Activated T-cell treated with anti-CD3 and anti-CD28 coated beads, Interleukin-2, amount 50 U/mL, for 72 hours (primary cell): ENCODE measurements at places on chromosomes 11 and 22. TPM values are rescaled to one million over a fixed set of nuclear protein-coding genes. Genes with fewer than 3 reads are reported as not detected.

TXN2 gene
- total RNA-seq: 115 TPM

NFAM1 gene
- 0.19 TPM for total RNA-seq

CCDC89 gene
- 0.22 TPM for total RNA-seq

BIK gene
- total RNA-seq: 3.2 TPM

SLC22A8 gene
- not detected for total RNA-seq

DDB1 gene
- 176 TPM for total RNA-seq

ENTHD1 gene
- total RNA-seq: 0.46 TPM

OR5I1 gene
- not detected for total RNA-seq

- no peaks in the 10 kb centered on the region for H3K36me3 ChIP-seq
- H3K4me3 ChIP-seq: no peak overlapping the region
- no peak for DNase-seq
- H3K4me1 ChIP-seq: no peaks in the 10 kb centered on the region
- peaks cover 8% of the 10 kb centered on the region for H3K27me3 ChIP-seq
These were observed 108.6 kb upstream of the RASSF10 start for GRCh38 chr11:12900496-12900895.

GRCh38 chr22:49724030-49724892 lies 103.4 kb downstream of the BRD1 start:
- peaks cover 27% of the 10 kb centered on the region for H3K27me3 ChIP-seq
- H3K27ac ChIP-seq: peak overlapping the region; percentile 85
- peak; percentile 37 for DNase-seq
- peak overlapping the region; percentile 95 for H3K4me3 ChIP-seq

- H3K27me3 ChIP-seq: peaks cover 59% of the 10 kb centered on the region
- H3K4me1 ChIP-seq: peaks cover 6% of the 10 kb centered on the region
- H3K36me3 ChIP-seq: no peaks in the 10 kb centered on the region
- H3K4me3 ChIP-seq: no peak overlapping the region
- no peak for DNase-seq
These were observed 2.5 kb downstream of the KCNJ4 start for GRCh38 chr22:38452373-38453065.

- no peaks in the 10 kb centered on the region for H3K4me1 ChIP-seq
- no peak for DNase-seq
- H3K4me3 ChIP-seq: no peak overlapping the region
- no peaks in the 10 kb centered on the region for H3K27me3 ChIP-seq
These were observed 220.9 kb upstream of the PITPNB start for GRCh38 chr22:28139961-28140360.

DNA sequence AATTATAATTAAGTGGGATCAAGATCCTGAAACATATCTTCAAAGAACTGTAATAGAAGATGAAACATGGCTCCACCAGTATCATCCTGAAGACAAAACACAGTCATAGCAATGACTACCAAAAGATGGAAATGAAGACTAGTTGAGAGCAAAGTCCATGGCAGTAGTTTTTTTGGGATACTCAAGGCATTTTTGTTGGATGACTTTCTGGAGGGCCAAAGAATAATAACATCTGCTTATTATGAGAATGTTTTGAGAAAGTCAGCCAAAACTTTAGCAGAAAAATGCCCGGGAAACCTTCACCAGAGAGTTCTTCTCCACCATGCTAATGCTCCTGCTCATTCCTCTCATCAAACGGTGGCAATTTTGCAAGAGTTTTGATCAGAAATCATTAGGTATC lies 809.4 kb upstream of the RAG2 start:
- no peak for DNase-seq
- no peaks in the 10 kb centered on the region for H3K27me3 ChIP-seq
- no peaks in the 10 kb centered on the region for H3K36me3 ChIP-seq
- H3K4me1 ChIP-seq: no peaks in the 10 kb centered on the region
- no peak overlapping the region for H3K27ac ChIP-seq

DNA sequence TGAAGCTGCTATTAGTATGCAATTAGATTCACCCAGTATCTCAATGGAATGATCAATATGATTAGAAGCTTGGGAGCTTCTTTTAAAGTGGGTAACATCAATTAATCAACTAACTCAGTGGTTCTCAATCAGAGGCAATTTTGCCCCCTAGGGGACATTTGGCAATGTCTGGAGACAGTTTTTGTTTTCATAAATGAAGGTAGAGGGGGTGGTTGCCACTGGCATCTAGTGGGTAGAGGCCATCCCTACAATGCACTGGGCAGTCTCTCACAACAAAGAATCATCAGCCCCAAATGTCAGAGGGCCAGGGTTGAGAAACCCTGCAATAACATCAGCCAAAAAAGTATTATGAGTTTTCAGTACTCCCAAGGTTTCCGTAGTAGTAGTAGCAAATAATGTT lies 5.9 kb upstream of the AMOTL1 start:
- peaks cover 5% of the 10 kb centered on the region for H3K27me3 ChIP-seq
- H3K27ac ChIP-seq: no peak overlapping the region
- no peak for DNase-seq
- no peaks in the 10 kb centered on the region for H3K4me1 ChIP-seq

DNA sequence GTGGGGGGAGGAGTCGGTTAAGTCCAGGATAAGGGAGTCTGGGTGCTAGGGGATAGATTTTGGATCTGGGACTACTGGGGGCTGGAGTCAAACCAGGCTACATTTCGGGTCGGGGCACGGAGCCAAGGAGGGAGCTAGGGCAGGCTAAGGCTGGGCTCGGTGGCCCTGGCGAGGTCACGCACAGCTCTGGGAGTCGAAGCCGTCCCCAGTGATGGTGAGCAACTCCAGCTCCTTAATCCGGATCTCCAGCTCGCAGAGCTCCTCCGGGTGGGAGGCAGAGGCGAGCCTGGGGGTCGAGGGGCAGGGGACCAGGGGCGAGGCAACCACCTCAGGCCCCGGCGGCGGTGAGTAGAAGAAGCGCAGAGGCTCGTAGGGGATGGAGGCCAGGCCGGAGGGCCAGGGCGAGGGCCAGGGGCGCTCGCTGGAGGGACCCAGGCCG lies 544 bp downstream of the C11orf91 start:
- H3K27ac ChIP-seq: no peak overlapping the region
- H3K36me3 ChIP-seq: no peaks in the 10 kb centered on the region
- no peak for DNase-seq
- H3K4me3 ChIP-seq: peak overlapping the region; percentile 77

- H3K4me3 ChIP-seq: no peak overlapping the region
- H3K4me1 ChIP-seq: no peaks in the 10 kb centered on the region
- no peak for DNase-seq
- H3K36me3 ChIP-seq: no peaks in the 10 kb centered on the region
- H3K27ac ChIP-seq: no peak overlapping the region
These were observed 201.4 kb downstream of the BLID start for GRCh38 chr11:121914508-121915059.

DNA sequence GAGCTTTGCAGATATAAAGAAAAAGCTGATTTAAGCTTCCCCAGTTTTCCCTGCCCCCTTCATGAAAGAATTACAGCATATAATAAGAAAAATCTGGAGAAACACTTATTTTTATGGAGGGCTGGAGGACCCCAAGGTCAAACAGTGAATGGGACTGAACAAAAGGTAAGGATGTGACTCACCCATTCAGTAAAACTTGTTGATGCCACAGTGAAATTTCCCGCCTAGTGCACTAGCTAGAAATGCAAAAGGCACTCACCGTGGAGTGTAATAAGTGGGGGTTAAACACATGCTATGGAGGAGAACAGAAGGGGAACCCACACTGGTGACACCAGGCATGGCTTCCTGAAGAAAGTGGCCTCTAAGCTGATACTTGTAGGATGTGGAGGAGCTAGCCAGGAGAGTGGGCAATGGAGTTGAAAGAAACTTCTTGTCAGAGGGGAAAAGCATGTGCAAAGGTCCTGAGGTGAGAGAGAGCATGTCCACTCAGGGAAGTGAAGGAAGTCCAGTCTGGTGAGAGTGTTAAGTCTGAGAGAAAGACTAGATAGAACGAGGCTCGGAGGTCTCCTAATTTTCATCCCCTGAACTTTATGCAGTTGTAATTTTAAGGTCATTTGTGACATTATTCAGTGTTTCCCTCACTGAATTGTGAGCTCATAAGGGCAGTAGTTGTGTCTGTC lies 77.1 kb downstream of the MIAT start:
- no peak for DNase-seq
- H3K36me3 ChIP-seq: peaks cover 3% of the 10 kb centered on the region
- no peaks in the 10 kb centered on the region for H3K27me3 ChIP-seq
- no peak overlapping the region for H3K27ac ChIP-seq

DNA sequence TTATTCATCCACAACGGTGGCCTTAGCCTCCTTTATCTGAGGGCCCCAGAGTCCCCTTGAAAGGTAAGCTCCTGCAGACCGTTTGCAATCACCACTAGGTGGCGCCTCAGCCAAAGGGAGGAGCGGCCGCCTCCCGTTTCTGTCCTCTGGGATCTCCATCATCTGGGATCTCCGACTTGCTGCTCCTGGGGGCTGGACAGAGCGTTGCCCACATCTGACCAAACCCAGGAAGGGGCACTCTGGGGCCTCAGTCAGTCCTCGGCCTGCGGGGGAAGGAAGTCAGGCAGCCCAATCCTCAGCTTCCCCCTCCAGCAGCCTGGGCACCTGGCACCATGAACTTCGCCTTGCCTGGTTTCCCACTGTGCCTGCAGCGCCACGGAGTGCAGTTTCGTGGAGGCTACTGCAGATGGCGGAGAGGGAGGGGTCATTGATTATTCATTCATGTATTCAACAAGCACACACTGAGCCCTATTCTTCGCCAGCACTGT lies 23.5 kb downstream of the TP53I11 start:
- peak; percentile 67 for DNase-seq
- no peak overlapping the region for H3K4me3 ChIP-seq
- no peaks in the 10 kb centered on the region for H3K36me3 ChIP-seq
- no peaks in the 10 kb centered on the region for H3K4me1 ChIP-seq

- no peak overlapping the region for H3K4me3 ChIP-seq
- DNase-seq: no peak
- no peaks in the 10 kb centered on the region for H3K4me1 ChIP-seq
- no peak overlapping the region for H3K27ac ChIP-seq
These were observed 171.1 kb upstream of the NAV2 start for GRCh38 chr11:19541521-19542049.
